Omental fat pad (tissue), 4 donors: ENCODE measurements at places on chromosomes 5 and 9.

DNA sequence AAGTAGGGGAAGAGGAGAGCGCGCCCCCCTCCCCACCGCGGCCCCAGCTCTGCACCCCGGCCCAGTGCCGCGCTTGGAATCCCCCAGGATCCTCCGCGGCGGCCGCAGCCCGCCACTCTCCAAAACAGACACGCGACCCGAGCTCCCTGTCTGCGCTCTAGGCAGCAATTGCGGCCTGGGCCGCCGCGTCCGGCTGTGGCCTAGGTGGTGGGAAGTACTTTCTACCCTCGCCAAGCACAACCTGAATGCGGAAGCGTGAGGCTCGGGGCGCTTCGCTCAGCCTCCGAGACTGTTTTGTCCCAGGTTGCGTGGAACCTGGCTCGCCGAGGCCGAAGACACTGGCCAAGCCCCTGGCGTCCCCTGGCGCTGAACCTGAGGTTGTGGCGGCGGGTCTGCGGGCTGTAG, 3.3 kb upstream of the FOXB2 start:
- no peak for DNase-seq

- no peak for DNase-seq
Observed at GRCh38 chr5:155598552-155598951, 585.0 kb downstream of the KIF4B start.

DNA sequence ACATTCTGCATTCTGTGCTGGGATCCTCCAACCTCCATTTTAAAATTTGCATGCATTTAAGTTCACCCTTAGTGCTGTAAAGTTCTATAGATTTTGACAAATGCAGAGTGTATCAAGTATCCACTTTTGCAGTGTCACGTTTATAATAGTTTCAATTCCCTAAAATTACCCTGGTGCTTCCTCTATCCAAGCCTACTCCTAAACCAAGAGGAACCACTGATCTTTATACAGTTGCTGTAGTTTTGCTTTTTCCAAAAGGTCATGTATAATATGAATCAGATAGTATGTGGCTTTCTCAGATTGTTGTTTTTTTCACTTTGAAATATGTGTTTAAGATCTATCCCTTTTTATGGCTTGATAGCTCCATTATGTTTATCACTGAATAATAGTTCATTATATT, 468.4 kb upstream of the CDH6 start:
- no peak for DNase-seq

GRCh38 chr5:126888175-126888574, 111.2 kb downstream of the LMNB1 start:
- no peak for DNase-seq

- no peak for DNase-seq
Observed at GRCh38 chr9:130423272-130423671, 21.5 kb upstream of the ASS1 start.

DNA sequence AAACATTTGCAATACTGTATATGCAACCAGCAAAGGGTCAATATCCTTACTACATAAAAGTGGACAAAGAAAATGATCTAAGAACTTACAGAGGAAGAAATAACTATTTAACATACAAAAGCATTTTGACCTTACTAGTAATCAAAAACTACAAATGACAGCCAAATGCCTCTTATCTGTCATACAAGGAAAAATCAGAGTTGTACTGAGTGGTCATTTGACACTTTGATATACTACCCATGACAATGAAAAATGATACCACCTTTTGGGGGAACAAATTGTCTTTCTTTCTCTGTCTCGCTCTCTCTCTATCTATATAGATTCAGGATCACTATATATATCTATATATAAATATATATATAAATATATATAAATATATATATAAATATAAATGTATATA, 50.4 kb upstream of the ZSWIM6 start:
- no peak for DNase-seq

DNA sequence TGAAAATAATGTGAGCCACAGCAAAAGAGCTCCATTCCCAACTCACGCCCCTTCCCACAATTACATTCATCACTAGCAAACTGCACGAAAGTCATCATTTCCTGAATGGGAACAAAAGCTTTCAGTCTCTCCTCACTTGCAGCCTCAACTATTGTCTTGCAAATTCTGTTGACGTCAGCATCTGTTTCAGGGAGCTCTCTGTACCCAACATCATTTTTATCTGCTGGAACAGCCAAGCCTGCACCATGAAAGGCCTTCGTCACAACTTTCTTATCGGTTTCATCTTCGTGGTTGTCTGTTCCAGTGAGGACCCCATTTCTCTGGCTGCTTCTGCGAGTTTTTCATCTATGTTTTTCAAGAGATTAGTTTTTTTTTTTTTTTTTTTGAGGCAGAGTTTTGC, 14.3 kb upstream of the RNF130 start:
- DNase-seq = no peak
